ENCODE measurements at places on chromosomes 1 and 21.

GRCh38 chr1:31372051-31372450 lies 825 bp downstream of the FABP3 start:
- DNase-seq, result no peak

GRCh38 chr21:33362044-33362555 lies 37.3 kb downstream of the IFNAR1 start:
- peak; percentile 64 for DNase-seq

GRCh38 chr1:111516005-111516535 lies 12.6 kb upstream of the ADORA3 start:
- no peak for DNase-seq

GRCh38 chr1:25031966-25032667 lies 102.0 kb upstream of the RUNX3 start:
- peak; percentile 75 for DNase-seq

DNA sequence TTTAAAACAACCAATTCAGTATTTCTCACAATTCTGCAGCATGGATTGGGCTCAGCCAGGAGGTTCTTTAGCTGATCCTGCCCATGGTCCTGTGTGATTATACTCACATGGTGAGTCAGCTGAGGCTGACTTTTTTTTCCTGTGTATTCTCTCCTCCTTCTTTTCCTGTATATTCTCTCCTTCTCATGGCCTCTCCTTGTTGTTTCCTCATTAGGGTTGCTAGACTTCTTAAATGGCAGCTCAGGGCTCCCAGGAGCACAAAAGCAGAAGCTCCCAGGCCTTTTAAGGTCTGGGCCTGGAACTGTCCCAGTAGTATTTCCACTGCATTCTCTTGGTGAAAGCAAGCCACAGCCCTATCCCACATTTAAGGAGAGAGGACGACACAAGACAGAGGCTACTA lies 26.8 kb downstream of the VANGL1 start:
- no peak for DNase-seq

GRCh38 chr21:28669321-28669720 lies 323.4 kb downstream of the LTN1 start:
- DNase-seq, result no peak

GRCh38 chr1:110264430-110264829 lies 54.3 kb downstream of the KCNC4 start:
- DNase-seq, result no peak

- no peak for DNase-seq
Measured at GRCh38 chr1:118973531-118974137, 14.5 kb downstream of the TBX15 start.

DNA sequence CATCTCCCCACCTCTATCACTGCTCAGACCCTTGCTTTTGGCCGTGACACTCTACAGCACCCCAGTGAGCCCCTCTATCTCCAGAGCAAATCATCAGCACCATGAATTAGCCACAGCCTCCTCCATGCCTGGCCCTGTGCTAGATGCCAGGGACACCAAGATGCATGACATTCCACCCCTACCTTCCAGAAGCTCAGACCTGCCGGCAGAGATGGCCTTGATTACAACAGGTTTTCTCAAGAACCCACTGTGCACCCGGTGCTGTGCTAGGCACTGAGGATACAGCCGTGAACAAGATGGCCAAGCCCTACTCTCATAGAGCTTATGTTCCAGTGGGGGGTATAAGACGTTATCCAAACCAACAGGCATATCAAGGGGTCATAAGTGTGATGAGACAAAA lies 30.6 kb downstream of the CDK18 start:
- DNase-seq, result no peak

GRCh38 chr1:50271968-50272578 lies 151.2 kb downstream of the DMRTA2 start:
- DNase-seq, result no peak

- DNase-seq, result no peak
Measured at GRCh38 chr1:108097018-108097417, 103.1 kb downstream of the SLC25A24 start.

- DNase-seq, result no peak
Measured at GRCh38 chr1:154661110-154661509, 53.1 kb upstream of the ADAR start.

GRCh38 chr21:32612999-32613337 lies 791 bp upstream of the CFAP298 start:
- DNase-seq, result no peak

DNA sequence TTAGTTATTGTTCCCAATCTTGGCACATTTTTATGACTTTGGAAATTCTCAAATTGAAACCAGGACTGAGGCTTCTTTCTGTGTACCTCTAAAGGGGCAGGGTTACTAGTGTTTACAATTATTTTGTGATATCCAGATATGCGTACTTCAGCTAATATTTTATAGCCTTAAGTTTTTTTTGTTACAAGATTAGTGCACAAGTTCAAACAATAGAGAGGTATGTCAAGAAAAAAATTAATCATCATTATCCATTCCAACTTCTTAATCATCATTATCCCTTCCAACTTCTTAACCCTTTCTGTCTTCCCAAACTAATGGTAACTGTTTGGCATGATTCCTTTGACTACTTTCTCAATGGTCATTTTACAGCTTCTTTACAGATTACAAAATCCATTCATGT lies 272.9 kb upstream of the C1orf105 start:
- DNase-seq, result no peak

DNA sequence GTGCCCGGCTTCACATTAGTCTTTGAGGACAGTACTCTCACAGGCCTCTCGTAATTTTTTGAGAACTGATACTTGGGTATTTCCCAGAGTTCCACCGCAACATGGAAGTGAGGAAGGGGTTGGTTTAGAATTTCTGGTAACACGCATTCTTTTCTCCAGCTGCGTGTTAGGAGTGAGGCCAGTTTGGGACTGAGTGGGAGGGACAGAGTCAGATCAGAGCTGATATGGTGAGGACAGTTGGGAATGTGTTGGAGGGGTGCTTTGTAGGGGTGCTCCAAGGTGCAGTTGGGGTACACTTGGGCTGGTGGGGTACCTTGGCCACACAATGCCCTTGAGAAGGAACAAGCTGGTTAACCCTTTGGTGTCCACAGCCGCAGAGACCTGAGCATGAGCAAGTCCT lies 6.7 kb downstream of the FBXO6 start:
- no peak for DNase-seq

DNA sequence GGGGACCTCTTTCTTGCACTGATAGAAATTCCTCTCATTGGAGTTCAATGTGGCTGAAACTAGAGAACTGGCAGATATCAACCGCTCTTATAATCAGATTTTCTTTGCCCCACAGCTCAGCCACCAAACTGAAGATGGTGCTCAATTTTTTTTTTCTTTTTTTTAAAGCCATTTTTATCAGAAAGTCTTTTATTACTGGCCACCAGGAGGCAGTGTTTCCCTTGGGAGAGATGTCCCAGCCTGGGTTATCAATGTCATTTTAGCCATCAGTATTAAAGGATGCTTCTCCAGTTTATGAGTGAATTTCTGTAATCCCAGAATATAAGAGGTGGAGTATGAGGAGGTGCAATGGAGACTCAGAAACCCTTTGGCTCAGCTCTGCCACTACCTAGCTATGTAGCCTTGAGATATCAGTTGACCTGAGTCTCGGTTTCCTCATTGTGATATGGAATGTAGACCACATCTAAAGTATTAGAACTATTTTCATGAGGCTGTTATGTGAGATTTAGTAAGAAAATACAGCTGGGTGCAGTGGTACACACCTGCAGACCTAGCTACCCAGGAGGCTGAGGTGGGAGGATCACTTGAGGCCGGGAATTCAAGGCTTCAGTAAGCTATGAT lies 27.6 kb downstream of the CD244 start:
- peak; percentile 43 for DNase-seq

GRCh38 chr1:190754666-190755065 lies 277.0 kb upstream of the BRINP3 start:
- DNase-seq, result no peak
